ENCODE measurements at places on chromosomes 5 and 9.
A peak's percentile ranks its signal among the peaks of the same experiment; 100 is the strongest.

DNA sequence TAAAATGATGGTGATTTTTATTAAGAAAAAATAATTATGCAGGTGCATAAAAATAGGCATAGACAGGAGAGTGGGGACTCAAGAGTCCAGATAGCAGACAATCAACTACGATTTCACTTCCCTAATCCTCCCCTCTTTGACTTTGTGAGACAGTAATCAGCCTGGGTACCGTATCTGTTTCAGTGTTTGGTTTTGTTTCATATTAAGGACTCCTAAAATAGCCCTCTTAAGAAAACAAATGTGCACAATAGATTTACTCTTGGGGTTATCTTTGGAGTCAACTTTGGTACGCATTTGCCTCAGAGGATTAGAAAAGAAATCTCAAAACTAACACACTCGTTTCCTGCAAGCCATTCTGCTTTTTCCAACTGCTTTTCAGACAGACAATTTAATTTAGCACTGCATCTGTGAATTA is 96.3 kb downstream of the ZNF608 start:
- no peak for DNase-seq

GRCh38 chr9:109121232-109121796 is 1.6 kb upstream of the TMEM245 start:
- DNase-seq: no peak

DNA sequence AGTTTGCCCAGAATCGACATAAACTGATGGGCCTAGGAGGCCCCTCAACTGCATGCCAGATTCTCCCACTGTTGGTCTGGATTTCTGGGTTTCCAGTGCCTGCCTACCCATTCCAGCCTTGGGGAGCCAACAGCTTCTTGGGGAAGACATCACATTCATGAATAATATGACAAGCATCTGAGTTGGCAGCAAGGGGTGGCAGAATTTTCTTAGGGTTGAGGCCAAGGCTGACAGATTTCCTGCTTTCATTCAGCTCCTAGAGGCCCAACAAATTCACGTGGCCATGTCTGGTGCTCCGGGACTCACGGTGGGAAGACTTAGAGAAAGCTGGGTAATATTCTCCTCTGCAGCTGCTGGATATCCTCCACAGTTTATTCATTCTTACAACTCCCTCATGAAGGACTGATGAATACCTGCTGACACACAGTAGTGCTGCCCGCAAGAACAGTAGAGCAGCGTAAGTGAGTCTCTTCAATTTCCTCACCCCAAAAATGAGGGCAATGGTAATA is 305.0 kb upstream of the TNC start:
- no peak for DNase-seq

DNA sequence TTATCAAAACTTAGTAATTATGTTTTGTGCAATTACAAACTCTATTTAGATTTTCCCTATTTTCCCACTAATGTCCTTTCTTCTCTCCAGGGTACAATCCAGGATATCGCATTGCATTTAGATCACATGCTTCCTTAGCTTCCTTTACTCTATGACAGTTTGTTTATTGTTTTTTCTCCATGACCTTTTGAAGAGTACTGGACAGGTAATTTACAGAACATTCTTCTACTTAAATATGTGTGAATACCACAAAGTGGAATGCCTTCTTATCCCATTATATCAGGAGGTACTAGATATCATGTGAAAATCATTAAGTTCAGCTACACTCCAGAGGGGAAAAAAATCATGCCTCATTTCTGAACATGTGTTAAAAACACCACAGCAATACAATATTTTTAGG is 776.6 kb upstream of the CDH9 start:
- DNase-seq: no peak

GRCh38 chr9:10903969-10904368 is 291.2 kb upstream of the PTPRD start:
- no peak for DNase-seq

- no peak for DNase-seq
Measured at GRCh38 chr5:78810098-78810920, 161.7 kb upstream of the LHFPL2 start.

GRCh38 chr5:43533646-43534045 is 18.7 kb upstream of the C5orf34 start:
- no peak for DNase-seq

- no peak for DNase-seq
Measured at GRCh38 chr5:10149911-10150310, 99.8 kb downstream of the ATPSCKMT start.

- DNase-seq: no peak
Measured at GRCh38 chr9:112249277-112249676, 74.2 kb upstream of the SUSD1 start.

DNA sequence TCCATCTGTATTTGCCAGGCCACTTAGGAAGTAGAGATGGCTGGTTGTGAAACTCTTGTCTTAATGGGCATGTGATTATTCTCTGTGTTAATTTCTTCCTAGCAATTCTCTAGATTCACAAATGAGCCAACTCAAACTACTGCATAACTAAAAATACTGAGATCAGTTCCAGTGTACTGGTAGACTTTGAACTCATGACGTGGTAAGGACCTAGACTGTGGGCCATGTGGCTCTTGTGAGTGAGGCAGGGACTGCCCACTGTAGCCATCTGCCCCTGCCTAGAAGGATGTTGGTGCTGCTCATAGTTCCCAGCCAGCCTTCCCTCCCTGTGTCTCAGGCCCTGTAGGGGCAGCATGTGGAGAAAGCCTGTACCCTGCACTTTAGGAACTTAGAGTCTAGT is 47.4 kb downstream of the CYSTM1 start:
- no peak for DNase-seq

- DNase-seq: peak; percentile 69
Measured at GRCh38 chr9:6703898-6704639, 53.7 kb upstream of the KDM4C start.

DNA sequence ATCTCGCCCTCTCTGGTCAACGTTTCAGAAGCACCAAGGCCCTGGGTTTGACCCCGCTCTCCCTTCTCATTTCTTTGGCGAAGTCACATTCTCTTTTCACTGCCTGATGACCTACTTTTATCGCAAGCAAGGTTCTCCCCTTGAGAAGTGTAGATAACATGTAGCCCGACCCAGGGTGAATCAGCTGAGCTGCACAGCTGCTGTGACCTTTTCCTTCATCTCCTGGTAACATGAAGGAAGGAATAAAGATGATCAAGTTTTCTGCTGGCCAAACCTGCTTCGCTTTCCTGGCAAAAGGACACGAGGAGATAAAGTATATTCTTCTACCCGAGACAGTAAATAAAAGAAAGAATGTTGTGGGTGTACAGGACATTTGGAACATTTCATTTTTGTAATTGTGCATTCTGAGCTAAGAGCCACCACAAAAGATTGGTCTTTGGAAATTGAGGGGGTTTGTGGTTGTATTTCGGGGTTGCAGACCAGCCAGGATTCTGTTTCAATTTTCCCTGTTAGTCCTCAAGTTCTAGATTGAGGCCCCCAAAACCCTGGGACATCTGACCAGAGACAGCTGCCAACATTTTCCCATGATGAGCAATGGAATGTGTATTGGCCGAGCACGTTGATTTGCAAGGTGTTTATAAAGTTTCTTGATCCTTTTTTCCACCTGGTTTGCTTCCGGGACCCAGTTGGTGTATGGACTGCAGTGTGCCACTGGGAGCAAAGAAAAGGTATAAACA is 155.1 kb upstream of the ZNF462 start:
- DNase-seq: no peak

- no peak for DNase-seq
Measured at GRCh38 chr9:35517552-35518224, 27.8 kb downstream of the RUSC2 start.

Data from LNCaP clone FGC (cell line).